ENCODE measurements at places on chromosomes 6 and 20. TPM values are rescaled to one million over a fixed set of nuclear protein-coding genes. Genes with fewer than 3 reads are reported as not detected.

The CHRNA4 gene
- total RNA-seq: not detected

The PSORS1C2 gene
- not detected for total RNA-seq

The PRR18 gene
- 0.23 TPM for total RNA-seq

The KIF25 gene
- not detected for total RNA-seq

The RAB5IF gene
- 94.8 TPM for total RNA-seq

The KIF16B gene
- 17.7 TPM for total RNA-seq

The MOG gene
- total RNA-seq: not detected

The BNIP5 gene
- total RNA-seq: not detected

The TCF21 gene
- total RNA-seq: 24.5 TPM
